ENCODE measurements at places on chromosomes 16 and 17.

DNA sequence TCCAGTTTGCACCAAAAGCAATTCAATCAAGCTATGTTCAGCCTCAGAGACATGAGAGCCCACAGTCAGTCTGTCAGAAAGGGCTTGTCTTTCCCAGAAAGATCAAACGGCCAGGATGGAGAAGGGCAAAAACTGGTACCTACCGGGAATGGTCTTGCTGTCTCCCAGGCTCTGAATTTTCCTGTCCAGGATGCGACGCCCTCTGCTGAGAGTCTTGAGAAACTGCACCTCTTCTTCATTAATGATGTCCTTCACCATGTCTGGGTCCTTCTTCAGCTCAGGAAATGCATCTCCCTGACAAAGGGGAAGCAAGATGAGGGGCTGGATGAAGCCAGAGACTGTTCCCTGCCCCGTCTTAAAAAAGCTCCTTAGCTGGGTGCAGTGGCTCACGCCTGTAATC lies 15.8 kb upstream of the EXOSC6 start:
- DNase-seq, result no peak

DNA sequence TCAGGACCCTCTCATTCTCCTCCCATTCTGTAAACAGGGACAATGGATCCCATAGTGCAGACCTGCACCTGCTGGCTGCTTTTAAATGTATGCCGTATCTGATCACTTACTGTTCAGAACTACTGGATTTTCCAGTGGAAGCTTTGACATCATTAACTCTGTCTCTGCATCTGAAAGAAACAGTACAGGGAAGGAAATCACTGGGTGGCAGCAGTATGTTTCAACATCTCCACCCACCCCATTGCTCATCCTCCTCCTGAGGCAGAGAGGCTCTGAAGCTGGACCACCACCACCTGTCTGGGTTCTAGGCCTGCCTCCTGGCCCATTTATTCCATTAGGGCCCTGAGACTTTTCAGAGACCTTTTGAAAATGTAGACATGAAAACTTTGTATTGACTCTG lies 2.6 kb downstream of the CCL15 start:
- DNase-seq, result no peak

DNA sequence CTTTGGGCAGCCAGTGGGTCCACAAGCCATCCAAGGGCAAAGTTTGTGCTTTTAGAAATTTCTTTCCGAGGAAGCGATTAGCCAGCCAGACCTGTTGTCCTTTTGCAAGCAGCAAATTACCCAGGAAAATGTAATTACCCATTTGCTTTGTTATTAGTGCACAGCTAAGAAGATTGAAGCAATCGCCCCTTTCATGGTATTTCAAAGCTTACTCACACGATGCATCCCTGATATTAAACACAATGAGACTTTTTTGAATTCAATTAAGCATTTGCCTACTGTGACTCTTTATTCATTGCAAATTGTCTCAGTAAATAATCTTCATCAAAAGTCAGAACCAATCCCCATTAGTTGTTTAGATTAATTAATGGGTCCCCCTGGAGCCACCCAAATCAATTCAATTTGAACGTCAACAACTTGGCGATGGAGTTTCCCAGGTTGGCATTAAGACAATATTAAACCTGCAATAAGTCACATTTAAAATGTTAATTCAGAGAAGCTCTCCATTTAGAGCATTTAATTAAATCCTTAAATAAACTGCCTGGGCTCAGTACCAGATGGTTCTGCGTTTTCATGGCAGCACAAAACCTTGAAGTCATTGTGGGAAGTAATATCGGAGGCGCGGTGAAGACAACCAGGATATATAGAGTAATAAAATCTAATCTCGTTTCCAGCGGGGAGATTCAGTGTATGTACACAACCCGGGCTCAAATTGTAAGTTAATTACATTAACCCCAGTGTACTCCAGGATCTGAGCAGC lies 366.2 kb upstream of the TNRC6C start:
- no peak for DNase-seq

- no peak for DNase-seq
Measured at GRCh38 chr16:30997725-30998711, 12.4 kb downstream of the STX1B start.

- no peak for DNase-seq
Measured at GRCh38 chr16:77679391-77679790, 42.9 kb upstream of the NUDT7 start.

GRCh38 chr16:70252355-70252988 lies 732 bp upstream of the EXOSC6 start:
- DNase-seq, result no peak

- DNase-seq, result no peak
Measured at GRCh38 chr17:57527221-57528057, 217.7 kb downstream of the CCDC182 start.

GRCh38 chr16:79613009-79613408 lies 12.5 kb upstream of the MAF start:
- DNase-seq, result no peak

DNA sequence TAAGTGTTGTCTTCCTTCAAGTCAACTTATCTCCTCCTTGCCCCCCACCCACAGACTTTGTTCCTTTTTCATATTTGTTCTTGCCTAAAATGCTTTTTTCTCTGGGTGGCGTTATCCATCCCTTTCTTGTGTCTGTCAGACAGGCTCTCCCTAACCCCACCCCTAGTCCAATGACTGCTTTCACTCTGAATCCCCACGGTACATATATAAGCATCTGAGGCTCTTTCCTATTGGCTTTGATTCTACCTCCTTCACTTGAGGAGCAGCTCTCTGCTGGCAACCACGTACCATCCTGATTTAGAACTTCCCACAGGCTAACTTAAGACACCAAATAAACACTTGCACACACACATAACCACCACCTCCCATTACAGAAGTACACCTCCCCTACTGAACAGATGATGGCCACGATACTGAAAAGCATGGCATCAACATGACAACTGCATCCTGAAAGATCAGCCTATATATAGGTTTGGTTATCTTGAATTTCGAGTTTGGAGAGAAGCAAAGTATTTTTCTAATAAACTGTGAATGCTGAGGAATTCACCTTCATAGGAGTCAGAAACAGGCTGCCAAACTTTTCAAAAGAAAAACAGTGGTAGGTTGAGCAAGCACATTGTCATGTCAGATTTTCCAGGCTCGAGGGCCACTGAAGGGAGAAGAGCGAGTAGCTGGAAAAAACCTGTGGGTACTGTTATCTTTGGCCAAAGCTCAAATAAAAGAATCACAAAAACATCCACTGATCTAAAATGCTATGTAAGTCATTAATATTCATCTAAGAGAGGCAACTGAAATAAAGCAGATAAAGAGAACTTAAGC lies 24.3 kb downstream of the STAT3 start:
- DNase-seq, result no peak

DNA sequence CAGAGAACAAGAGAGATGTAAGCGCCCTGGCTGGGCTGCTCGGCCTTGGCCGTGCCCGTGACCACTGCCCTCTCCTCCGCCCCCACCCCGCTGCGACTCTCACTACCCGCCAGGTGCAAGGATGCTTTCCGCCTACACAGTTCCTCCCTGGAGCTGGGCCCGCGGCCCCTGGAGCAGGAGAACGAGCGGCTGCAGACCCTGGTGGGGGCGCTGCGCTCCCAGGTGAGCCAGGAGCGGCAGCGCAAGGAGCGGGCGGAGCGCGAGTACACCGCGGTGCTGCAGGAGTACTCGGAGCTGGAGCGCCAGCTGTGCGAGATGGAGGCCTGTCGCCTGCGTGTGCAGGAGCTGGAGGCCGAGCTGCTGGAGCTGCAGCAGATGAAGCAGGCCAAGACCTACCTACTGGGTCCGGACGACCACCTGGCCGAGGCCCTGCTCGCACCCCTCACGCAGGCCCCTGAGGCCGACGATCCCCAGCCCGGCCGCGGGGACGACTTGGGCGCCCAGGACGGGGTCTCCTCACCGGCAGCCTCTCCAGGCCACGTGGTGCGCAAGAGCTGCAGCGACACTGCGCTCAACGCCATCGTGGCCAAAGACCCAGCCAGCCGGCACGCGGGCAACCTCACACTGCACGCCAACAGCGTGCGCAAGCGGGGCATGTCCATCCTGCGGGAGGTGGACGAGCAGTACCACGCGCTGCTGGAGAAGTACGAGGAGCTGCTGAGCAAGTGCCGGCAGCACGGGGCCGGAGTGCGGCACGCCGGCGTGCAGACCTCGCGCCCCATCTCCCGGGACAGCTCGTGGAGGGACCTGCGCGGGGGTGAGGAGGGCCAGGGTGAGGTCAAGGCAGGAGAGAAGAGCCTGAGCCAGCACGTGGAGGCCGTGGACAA lies 9.2 kb upstream of the MRPL58 start:
- DNase-seq, result no peak

- no peak for DNase-seq
Measured at GRCh38 chr16:30644334-30644830, 6.4 kb upstream of the PRR14 start.

DNA sequence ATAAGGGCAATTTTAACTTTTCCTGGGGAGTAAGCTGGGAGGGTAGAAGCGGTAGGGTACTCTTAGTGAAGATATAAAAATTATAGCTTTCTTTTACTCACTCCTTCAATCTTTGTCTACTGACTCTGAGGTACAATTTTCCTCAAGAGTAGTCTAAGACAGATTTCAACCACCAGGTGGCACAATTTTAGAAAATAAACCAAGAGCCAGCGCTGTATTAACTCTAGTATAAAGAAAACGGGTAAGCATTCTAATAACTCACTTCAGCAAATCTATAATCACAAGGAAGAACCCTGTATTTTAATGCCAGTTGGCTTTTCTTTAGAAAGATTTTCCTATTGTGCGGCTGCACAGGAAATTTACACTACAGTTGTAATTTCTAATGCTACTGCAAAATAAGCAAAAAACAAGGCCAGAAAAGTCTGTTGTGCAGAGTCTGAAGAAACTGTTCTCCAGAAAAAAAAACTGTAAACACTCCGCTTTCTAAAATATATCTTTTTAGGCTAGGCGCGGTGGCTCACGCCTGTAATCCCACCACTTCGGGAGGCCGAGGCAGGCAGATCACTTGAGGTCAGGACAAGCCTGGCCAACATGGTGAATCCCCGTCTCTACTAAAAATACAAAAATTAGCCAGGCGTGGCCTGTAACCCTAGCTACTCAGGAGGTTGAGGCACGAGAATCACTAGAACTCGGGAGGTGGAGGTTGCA lies 1.9 kb downstream of the CMC2 start:
- peak; percentile 78 for DNase-seq

- DNase-seq, result no peak
Measured at GRCh38 chr17:68843522-68843921, 111.7 kb downstream of the ABCA8 start.

DNA sequence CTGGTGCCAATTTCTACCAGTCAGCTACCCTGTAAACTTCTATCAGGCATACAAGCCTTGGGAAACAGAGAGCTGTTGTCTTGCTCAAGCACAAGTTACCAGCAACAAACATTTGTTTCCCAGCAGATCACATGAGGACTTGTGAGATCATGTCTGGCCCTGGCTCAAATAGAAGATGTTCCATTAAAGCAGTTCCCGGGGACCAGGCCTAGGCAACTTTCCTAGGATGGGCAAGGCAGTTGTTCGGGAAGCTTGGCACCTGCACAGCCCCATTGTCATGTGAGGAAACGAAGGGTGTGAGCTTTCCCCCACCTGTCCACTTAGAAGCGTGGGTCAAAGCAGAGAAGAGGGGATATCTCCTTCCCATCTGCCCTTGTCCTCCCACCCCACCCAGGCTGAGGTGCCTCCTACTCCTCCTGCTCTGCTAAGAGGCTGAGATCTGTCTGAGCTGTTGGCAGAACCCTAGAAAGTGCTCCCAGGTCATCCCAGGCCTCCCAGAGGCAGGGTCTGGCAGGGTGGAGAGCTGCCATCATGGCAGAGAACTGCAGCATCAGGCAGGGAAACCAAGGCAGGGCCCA lies 11.2 kb upstream of the SLC47A2 start:
- DNase-seq, result peak; percentile 97

DNA sequence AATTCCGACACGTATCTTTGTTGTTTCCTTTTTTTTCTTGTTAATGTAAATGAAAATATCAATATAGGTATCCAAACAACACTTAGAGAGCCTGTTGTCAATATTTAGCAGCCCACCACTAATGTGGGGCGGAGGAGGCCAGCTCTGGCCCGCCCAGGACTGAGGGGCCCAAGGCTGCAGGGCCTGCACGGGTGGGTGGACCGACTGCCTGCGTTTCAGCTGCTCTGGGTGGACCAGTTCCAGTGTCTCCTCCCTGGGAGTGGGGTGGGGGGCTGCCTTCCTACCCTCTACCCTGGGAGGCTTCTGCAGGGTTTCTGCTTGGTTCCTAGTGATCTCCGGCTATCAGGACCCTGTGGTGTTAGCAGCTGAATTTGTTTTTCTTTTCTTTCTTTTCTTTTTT lies 15.9 kb upstream of the ADGRG1 start:
- no peak for DNase-seq

GRCh38 chr16:48617711-48618148 lies 7.8 kb upstream of the N4BP1 start:
- no peak for DNase-seq

- DNase-seq, result no peak
Measured at GRCh38 chr16:49604602-49605001, 231.0 kb downstream of the C16orf78 start.
